ENCODE measurements at places on chromosomes 6 and 20.

DNA sequence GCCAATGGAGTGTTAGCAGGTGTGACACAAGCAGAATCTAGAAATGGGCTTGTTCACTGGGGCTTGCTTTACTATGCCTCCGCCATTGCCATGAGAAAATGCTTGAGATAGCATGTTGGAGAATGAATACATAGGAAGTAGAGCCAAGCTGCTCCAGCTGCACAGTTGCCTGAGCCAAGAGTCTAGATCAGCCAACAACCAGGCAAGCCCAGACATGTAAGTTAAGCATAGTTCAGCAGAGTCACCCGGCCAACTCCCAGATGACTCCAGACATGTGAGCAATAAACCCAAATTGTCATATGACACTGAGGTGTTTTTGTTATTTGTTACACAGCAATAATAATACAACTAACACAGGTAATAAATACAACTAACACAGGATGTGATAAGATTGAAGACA lies 167.9 kb downstream of the HAO1 start:
- DNase-seq: peak; percentile 4

DNA sequence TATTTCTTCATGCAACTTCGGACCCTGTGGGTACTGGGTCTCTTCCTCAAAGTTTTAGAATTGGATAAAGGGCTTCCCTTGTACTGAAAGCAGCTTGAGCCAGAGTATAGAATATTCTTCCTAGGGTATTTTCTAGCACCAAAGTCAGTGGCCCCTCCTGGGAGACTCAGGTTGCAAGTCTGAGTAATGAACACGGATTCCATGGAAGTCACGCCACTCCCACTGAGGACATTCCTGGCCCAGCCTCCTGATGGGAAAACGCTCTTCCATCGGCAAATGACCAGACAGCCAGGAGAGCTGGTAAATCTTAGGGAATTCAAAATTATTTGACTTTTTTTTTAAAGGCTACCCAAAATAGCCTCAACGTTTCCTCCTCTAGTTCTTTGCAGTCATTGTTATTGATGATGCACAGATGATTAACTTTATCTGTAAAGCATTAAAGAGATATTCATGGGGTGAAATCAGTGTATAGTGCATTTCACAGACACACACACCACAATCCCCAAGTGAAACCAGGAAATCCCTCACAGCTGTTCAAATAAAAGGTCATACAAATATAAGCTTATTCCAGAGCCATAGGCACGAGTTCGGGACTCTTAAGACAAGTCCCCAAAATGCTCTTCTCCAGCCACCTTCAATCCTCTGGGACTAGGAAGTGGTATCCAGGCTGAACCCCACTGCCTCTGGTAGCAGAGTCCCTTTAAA lies 248.8 kb downstream of the SOD2 start:
- DNase-seq: peak; percentile 53

DNA sequence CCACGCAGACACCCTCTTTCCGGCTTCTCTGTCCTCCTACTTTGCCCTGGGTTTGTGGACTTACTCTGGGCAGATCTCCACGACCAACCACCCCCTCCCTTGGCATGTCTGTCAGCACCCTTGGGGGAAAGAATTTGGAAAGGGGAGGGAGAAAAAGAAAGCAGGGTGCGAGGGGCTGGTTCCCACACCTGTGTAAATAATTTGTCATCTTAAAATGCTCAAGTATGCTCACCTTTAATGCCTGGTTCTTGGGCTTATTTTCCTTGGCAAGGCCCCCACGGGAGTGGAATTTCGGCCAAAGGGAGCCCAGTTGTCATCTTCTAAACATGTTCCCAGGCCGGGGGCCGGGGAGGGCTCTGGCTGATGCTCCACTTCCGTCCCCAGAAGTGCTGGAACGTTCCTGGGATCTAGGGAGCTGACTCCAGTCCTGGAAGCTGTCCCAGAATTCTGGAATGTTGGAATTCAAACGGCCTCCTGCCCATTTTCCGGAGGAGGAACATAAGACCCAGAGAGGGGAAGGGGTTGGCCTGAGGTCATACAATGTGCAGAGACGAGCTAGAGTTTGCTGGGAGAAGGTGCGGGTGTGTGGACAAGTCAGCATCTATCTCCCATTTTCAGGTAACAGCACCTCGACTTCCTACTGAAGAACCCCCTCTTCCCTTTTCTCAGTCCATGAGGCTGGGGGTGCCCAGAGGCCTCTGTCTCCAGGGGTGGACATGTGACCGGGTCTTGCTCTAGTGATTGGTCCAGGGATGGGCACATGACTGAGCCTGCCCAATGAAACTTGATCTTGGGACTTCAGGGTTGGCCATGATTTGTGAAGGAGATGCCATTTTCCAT lies 122.3 kb downstream of the CEBPB start:
- DNase-seq: peak; percentile 98

DNA sequence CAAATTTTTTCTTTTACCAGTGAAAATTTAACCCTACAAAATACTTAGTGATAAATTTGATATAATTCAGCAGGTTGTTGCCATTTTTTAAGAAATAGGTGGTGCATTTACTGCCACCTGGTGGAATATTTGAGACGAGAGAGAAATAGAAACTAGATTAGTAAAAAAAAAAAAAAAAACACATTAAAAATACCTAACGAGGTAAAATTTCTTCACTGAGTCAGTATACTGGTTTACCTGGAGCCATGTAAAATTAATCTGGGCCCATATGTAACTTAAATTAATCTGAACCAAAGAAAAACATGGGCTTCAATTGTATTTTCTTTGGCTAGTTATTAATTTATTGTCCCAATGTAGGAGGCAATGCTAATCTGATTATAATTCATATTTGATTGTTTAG lies 520.8 kb downstream of the EPM2A start:
- peak; percentile 48 for DNase-seq

GRCh38 chr20:4688305-4688704 lies 33.4 kb upstream of the PRND start:
- no peak for DNase-seq

DNA sequence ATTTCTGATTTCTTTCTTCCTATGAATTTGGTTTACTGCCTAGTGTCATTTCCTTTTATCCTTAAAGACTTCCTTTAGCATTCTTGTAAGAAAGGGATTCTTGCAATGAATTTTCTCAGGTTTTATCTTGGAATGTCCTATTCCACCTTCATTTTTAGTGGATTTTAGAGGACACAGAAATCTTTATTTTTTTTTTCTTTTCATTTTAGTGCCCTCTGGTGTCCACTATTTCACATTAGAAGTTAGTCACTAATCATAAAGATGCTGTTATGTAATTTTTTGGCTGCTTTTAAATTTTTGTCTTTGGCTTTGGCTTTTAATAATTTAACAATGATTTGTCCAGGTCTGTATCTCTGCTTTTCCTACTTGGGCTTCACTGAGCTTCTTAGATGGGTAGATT lies 28.1 kb downstream of the LMBRD1 start:
- no peak for DNase-seq

- no peak for DNase-seq
Measured at GRCh38 chr6:90495216-90495817, 91.6 kb downstream of the MAP3K7 start.

GRCh38 chr6:86934365-86934764 lies 3.0 kb upstream of the HTR1E start:
- DNase-seq: no peak

DNA sequence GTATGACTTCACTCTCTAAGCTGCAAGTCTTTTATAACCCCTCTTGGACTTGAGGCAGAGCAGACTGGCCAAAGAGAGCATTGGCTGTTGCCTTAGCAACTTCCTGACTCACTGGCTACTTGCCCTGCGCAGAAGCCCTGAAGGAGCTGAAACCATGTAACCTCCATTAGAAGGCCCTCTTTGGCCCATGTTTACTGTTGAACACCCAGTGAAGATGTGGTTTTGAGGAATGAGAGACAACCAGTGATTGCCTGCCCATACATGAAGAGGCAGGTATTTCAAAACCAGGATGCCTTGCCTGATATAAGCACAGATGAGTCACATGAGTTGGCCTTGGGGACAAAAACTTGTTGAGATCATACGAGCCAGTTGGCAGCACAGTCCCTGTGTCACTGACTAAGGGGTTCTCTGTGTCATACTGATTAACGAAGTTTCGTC lies 182.5 kb downstream of the EDN1 start:
- peak; percentile 64 for DNase-seq

- no peak for DNase-seq
Measured at GRCh38 chr6:163883984-163884383, 469.5 kb downstream of the QKI start.

- DNase-seq: no peak
Measured at GRCh38 chr6:164042212-164042611, 627.7 kb downstream of the QKI start.

DNA sequence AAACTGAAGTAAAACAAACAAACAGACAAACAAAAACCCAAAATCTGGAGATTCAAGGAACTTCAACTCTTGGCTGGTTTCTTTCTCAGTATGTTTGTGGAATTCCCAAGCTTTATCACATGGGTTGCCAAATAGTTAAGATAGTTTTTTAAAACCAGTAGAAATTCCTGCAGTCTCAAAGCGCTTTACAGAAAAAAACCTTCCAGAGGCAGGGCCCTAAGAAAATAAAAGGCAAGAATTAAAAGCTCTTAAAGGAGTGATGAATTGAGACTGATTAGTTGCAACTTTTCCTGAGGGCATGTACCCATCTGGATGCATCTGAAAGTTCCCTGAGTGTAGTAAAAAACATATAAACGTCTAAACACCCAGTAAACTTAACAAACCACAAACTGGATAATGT lies 25.9 kb upstream of the PTCHD4 start:
- DNase-seq: peak; percentile 6

DNA sequence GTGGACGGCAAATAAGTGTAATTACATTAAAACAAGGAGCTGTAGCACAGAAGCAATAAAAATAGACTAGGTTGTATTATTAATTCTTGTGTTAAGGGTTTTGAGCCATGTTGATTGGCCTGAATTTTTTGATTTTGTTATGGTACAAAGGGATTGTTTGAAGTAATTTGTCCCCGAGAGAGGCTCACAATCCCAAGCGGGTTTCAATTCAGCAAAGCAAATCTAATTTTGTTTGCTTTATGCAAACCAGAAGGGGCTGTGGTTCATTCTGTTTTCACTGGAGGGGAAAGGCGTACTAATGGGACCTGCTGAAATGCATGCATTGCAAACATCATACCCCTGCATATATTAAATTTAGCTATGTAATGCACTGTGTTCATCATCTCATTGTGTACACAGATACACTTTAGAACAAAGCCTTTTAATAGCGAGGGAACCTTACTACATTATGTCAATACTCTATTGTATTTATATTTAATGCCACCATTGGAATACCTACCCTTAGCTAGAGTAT lies 379.5 kb upstream of the POU3F2 start:
- DNase-seq: no peak

- no peak for DNase-seq
Measured at GRCh38 chr20:25176184-25176583, 19.3 kb upstream of the ENTPD6 start.

DNA sequence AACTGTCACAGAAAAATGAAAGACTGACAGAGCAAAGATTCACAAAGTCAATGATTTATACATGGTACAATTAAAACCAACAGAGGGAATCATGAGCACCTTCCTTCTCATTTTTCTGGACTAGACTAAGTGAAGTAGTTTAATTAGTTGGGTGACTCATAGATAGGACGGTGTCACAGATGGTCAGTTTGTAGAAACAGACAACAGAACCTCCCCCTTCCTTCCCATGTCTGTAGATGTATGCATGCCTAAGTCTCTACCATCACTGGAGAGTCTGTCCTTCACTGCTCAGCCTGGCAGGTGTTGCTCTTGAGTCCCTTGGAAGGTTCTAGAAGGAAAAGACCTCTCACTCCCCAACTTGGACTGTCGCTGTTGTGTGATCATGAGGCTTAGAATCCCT lies 75.4 kb upstream of the EEF1E1 start:
- no peak for DNase-seq

GRCh38 chr20:32195581-32195980 lies 12.0 kb downstream of the PLAGL2 start:
- no peak for DNase-seq

DNA sequence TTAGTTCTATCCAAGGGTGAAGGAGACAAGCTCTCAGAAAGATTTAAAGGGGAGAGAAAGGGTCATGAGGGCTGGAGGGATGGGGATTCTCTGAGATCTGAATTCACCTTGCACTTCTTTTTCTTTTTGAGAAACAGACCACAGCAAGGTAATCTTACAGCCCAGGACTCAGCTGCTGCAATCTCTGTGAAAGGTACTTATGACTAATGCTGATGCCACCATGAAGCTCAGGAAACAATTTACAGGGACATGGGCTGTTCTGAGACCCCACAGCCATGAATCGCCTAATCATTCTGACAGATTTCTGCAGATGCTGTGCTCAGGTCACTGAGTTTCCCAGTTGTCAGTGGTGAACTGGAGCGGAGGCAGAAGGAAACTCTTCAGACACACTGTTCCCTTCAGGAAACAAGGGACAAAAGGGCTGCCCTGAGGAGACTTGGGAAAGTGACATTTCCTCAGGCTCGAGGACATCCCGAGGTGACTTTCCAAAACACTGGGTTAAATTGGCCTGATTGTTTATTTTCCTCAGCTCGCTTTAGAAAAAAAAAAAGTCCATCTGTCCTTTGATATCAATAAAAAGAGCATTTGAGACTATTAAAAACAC lies 103.8 kb upstream of the PLCB4 start:
- DNase-seq: no peak
